Adrenal gland (tissue), 19 donors: ENCODE measurements at places on chromosomes 1 and 21.

- no peak for DNase-seq
Measured at GRCh38 chr1:68327414-68327813, 95.1 kb upstream of the WLS start.

DNA sequence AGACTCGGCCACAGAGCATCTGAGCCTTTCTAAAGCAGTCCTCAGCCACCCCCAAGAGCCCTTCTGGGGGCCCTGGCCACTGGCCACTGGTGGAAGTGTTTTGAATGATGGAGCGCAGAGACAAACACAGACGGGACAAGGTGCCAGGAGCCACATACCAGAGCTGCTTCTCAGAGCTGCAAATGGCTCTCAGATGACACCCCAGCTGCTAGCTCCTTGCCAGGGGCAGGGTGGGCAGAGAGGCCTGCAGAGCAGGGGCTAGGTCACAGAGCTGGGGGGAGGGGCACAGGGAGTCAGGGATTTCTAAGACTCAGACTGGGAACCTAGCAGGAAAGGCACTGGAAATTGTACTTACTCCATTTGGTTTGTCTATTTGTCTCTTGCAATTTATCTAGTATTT lies 30.4 kb downstream of the KCNN3 start:
- no peak for DNase-seq

GRCh38 chr1:29271724-29272123 lies 35.4 kb downstream of the PTPRU start:
- peak; percentile 60 for DNase-seq

DNA sequence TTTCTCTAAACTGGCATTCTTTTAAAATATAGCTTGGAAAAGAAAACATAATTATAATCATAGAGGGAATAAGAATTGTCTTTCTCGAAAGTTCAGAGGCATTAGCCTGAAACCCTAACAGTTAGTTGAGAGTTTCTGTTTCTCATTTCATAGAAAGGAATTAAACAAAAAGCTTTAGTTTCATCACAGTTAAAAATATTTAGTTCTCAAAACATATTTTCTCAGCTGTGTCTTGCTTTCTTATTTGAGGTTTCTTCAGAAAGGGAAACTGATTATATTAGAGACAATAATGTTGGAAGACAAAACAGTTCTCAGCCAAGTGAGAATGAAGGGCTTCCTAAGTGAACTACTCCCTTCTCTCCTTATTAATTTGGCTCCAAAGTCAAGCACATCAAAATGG lies 75.4 kb upstream of the C1orf105 start:
- DNase-seq, result no peak

DNA sequence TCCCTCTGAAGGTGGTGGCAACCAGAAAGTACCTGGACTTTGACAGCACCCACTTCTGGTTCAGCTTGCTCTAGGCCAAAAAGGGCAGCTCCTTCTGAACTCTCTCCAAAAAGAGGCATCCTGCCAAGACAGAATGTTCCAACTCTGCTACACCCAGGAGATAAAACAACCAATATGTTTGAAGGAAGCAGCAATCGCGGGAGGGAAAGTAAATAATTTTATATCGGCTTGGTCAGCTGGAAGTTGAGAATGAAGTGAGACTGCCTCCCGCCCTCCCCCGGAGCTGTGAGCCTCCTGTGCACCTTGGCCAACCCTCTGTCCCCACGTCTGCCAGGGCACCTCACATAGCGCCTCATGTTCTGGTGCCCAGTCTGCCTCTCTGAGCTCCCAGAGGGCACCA lies 130.3 kb upstream of the ATP1A1 start:
- DNase-seq, result no peak

GRCh38 chr1:220221670-220222069 lies 50.6 kb downstream of the RAB3GAP2 start:
- DNase-seq, result no peak

DNA sequence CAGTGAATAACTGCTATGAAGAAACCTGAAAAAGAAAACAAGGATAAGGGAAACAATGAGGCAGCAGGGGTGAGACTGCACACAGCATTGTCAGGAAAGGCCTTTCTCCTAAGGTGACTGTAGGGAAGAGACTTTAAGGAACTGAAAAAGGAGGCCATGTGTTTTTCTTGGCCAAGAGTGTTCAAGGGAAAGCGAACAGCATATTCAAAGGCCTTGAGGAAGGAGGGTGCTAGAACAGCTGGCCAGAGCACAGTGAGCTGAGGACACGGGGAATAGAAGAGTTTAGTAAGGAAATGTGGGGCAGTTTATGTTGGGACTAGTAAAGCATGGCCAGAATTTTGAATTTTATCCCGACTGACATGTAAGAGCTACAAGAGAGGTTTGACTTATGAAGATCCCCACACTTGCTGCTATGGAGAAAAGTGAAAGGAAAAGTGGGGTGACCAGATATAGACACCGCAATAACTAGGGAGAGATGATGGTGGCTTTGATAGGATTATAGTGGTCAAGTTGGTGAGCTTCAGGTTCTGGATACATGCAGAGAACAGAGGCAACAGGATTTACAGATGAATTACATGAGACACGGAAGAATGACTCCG lies 1.4 kb downstream of the RWDD2B start:
- DNase-seq, result no peak

DNA sequence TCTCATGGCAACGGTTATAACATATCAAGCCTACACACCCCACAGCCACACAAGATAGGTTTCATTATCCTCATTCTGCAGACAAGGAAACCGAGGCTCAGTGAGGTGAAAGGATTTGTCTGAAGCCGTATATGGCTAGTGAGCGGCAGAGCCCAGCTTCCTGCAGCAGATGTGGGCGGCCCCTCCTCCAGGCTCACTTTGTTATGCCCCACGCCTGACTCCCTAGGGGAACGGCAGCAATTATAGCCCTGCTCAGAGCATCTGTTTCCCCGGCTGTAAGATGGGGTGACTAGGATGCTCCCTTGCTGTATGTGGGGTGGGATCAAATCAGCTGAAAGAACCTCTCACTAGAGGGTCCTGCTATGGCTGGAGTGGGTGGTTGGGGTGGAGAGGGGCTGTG lies 22.1 kb downstream of the GRHL3 start:
- DNase-seq, result no peak

DNA sequence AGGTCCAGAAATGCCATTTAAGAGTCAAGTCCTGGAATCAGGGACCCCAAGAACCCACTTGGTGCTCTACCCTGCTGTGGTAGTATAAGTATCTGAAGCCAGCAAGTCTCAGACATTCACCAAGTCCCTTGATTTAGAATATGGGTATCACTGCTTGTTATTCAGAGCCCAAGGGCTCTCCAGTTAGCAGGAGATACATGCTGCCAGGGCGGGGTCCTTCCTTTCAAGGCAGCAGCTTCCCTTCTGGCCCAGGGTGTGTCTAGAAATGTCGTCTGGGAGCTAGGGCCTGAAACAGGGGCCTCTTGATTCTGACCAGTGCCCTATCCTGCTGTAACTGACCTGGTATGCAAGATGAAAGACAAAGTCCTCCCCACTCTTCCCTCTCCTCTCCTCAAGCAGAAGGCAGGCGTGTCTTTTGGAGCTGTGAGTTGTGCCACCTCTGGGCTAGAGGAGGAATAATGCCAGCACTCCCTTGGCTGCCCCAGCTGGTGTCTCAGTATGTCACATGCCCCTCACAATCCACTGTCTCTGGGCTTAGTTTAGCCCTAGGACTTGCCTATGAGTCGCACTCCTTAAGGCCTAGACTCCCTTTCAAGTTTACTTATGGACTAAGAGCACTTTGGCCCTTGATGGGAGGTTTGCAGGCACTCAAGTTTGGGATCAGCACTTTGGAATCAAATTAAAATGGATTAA lies 200.2 kb downstream of the MRPL39 start:
- DNase-seq, result no peak

- DNase-seq, result no peak
Measured at GRCh38 chr1:222600281-222600680, 10.5 kb upstream of the TAF1A start.

- DNase-seq, result no peak
Measured at GRCh38 chr1:202343652-202344349, 2.1 kb upstream of the UBE2T start.

- DNase-seq, result no peak
Measured at GRCh38 chr1:27772036-27772931, 735 bp upstream of the STX12 start.

DNA sequence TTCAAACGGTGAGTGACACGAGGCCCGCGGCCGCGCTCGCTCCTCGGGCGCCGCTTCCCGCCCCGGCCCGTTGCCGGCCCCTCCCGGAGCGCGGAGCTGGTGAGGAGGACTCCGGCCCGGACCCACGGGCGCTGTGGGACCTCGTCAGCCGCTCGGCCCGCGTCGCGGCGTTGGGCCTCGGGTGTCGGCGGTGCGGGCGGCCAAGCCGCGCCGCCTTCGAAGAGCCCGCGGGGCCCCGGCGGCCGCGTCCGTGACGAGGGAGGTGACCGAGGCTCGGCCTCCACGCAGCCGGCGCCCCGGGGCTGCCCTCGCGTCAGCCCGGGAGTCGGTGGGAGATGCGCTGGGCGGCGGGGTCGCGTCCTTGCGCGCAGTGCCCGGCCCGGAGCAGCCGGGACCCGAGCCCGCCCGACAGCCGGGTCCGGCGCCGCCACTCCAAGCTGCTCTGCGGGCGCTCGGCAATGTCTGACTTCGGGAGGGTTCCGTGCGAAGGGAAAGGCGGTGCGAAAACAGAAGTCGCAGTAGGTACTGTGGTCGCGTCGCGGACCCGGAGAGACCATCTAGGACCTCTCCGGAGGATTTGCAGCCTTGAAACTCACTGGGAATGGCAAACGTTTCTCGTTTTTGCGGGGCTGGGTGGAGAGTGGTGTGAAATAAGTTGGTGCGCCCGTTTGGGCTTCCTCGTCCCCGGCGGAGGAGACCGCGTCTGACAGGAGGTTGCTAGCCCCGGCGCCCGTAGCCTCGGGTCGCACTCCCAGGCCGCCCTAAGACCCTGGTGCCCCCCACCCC lies 829 bp downstream of the SPEN start:
- DNase-seq, result no peak

DNA sequence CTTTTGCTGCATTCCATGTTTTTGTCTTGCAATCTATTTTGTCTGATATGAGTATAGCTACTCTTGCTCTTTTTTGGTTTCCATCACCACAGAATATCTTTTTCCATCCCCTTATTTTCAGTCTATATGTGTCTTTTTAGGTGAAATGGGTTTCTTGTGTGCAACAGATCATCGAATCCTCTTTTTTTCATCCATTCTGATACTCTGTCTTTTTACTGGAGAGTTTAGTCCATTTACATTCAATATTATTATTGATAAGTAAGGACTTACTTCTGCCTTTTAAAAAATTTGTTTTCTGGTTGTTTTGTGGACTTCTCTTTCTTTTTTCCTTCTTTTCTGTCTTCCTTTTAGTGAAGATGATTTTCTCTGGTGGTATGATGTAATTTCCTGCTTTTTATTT lies 64.6 kb upstream of the CD55 start:
- DNase-seq, result no peak

DNA sequence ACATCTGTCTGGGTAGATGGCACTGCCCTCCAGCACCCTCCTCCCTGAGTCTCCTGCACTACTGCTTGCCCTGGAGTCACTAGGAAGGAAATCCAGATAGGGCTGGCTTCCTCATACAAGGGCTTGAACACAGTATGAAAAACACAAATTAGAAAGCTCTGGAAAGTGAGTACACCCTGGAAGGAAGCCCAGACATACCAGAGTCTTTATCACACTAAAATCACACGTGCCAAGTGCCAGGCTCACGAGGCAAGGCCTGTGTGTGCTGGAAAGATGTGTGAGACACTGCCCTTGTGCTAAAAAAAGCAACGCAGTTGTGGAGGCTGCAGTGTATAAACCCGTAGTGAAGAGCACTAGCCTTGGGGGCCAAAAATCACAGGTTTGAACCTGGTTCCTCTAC lies 28.3 kb upstream of the S100A7 start:
- DNase-seq, result peak; percentile 86

GRCh38 chr1:47935163-47935562 lies 62.0 kb downstream of the TRABD2B start:
- no peak for DNase-seq

GRCh38 chr1:24424990-24425389 lies 9.4 kb downstream of the NIPAL3 start:
- DNase-seq, result no peak

DNA sequence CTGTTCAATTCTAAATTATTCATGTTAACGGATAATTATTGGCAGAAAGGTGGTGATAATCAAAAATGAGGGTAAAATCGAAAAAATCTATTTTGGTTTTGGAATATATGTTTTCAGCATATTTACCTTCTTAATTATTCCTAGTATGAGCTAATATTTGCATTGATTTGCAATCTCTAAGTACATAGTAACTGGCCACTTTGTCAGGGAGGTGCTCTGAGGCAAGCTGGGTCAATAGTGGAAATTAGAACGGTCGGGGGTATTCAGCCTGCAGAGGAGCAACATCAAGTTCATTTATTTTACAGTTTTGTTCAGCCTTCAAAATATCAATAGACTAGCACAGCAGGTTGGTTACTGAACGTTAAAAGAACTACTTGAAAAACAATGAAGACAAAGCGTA lies 1.8 kb downstream of the OTUD7B start:
- no peak for DNase-seq

DNA sequence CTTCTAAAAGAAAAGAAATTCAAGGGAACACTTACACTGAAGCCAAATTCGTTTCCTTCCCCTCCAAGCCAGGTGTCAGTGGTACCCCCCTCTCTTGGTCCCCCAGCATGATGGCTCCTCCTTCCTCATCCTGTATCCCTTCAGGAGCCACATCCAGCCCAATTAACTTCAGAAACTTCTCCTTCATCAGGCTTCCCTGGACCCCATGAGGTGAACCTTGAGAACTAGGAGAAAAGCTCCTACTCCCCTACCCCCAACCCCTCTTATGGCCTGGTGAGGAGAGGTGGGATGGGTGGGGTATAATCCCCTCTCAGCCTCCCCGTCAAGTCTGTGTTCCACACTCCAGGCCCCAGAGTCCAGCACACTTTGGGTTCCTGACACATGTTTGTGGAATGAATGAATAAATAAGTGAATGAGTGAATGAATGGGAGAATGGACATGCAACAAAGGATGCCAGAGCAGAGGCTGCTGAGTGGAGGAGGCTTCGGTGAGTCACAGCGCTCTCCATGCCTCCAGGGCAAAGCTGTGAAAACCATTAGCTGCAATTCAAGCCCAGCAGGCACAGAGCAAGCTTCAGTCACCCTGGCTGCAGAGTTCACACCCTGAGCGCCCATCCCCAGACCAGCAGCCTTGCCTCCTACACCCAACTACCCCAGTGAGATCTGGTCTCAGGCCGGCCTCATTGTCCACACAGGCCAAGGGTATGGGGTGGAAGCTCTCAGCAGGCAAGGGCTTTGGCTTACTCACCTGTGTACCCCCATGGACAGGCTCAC lies 43.8 kb downstream of the BATF3 start:
- no peak for DNase-seq
